ENCODE measurements at places on chromosomes 2 and 18. TPM values are rescaled to one million over a fixed set of nuclear protein-coding genes. Genes with fewer than 3 reads are reported as not detected.

The CABYR gene
- 19.3 TPM for total RNA-seq

GRCh38 chr18:22213333-22213973, 44.1 kb downstream of the GATA6 start:
- peaks cover 10% of the 10 kb centered on the region for H3K4me1 ChIP-seq
- no peaks in the 10 kb centered on the region for H3K36me3 ChIP-seq
- no peak overlapping the region for H3K27ac ChIP-seq
- no peak for DNase-seq

- H3K4me3 ChIP-seq = no peak overlapping the region
- no peaks in the 10 kb centered on the region for H3K4me1 ChIP-seq
- H3K27ac ChIP-seq = no peak overlapping the region
- H3K27me3 ChIP-seq = peaks cover 4% of the 10 kb centered on the region
- no peaks in the 10 kb centered on the region for H3K36me3 ChIP-seq
Observed at GRCh38 chr2:170862286-170862902, 45.7 kb downstream of the GAD1 start.

The DNER gene
- 3.7 TPM for total RNA-seq

DNA sequence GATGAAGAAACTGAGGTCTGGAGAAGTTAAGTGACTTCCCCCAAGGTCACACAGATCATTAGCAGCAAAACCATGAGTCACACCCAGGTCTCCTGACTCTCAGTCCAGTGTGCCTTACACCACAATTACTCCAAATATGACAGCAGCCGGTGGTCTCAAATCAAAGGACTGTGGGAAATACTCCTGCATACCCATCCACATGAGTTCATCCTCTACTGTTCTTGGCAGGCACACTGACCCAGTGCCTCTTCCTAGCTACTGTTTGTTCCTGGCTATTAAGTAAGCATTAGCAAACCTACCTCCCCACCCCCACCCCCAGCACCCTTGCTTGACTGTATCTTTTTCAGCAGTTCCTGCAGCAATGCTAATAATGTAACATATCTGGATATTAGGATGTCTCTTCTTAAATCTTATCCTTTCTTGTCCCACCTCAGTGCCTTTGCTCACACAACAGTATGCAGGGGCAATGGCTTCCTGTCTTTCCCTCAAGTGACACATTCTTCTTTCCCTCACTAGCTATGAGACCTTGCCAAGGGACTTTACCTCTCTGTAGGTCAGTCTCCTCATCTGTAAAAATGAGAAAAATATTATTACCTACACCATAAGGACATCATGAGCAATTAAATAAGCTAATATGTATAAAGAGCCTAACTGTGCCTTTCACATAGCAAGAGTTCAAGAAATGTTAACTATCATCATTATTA, 46.2 kb downstream of the FAM98A start:
- no peak for DNase-seq
- H3K27ac ChIP-seq = peak overlapping the region; percentile 13
- peaks cover 28% of the 10 kb centered on the region for H3K4me1 ChIP-seq
- H3K27me3 ChIP-seq = no peaks in the 10 kb centered on the region
- H3K36me3 ChIP-seq = 0 out of 2 replicates have a peak, but pooled peaks cover 5% of the 10 kb centered on the region

The TBR1 gene
- total RNA-seq = not detected

All from WTC11 (cell line).